Fibroblast of skin of scalp (primary cell): ENCODE measurements at places on chromosomes 16 and 17.

DNA sequence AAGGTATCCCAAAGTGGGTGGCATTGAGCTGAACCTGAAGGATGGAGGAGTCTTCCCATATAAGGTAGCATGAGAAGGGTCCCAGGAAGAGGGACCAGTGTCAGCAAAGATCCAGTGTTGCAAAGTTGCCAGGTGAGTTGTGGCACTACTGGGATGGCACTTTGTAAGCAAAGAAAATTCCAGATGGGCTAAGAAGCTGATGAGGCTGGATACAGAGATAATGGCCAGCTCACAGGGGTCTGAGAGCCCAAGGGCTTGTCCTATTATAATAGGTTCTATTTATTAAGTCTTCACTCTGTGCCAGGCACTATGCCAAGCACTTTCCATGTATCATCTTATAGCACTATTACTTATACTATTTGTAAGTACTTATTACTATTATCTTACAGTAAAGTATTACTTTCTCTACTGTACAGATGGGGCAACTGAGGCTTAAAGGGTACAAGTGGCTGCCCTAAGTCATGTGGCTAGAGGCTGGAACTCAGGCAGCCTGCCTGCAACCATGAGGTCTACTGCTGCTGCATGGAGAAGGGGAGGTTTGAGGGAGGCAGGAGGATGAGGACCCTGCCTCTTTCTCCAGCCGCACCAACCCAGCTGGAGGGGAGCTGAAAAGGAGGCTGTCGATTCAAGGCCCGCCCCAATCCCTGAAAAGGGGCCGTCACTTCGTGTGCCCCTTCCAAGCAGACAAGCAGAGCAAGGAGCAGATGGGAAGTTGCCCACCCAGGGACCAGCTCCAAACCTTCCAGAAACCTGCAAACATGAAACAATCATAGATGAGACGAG is 86.5 kb downstream of the C16orf78 start:
- no peak for DNase-seq

DNA sequence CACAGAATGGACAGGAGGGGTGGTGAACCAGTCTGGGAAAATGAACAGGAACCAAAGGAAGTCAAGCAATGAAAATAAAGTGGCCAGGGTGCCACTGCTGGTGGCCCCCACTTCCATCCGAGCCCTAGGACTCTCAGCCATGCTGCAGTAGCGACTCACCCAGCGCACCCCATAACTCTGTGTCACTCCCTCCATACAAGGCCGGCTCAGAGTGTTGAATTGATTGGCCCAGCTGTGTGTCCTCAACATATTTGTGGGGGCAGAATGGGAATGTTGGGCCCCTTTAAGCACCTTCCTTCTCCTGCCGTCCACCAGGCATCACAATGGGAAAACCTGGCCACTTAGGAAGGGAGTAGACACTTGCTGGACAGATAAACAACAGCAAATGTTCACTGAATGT is 169.0 kb upstream of the SDK2 start:
- DNase-seq: no peak

GRCh38 chr17:56319531-56319930 is 166.3 kb downstream of the ANKFN1 start:
- DNase-seq: peak; percentile 50

DNA sequence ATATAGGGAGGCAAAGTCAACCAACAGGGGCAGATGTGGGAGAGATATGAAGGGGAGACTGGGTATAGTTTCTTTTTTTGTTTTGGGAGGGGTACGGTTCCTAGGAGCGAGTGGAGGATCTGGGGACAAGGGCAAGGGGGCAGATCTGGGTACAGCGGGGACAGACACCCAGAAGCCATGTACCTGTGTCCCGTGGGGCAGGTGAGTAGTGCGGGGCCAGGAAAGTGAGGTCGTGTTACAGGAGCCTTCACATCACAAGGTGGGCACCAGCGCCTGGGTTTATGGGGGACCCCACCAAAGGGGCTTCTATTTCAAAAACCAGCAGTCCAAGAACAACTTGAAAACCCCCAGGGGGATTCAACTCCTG is 11.5 kb downstream of the LITAF start:
- DNase-seq: no peak

- DNase-seq: no peak
These were observed 14.6 kb upstream of the CPPED1 start for GRCh38 chr16:12818326-12818725.

DNA sequence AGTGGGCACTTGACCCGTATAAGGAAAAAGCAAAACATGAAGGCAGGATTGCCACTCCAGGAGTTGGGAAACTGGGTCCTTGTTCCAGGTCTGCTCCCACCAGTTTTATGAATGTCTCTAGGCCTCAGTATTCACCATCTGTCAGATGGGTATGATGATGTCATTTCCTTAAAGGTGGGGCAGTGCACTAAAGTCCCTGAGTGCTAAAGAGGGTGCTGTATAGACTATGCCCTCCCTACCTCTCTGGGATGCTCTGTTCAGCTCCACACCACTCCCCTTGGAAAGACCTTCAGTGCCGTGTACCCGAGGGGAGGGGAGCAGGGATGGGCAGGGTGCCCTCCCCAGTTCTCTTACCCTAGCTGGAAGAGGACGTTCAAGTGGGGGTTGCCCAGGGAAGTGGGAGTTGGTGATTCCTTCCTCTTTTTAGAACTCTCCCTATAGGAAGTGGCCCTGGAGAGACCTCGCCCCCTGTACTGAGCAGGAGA is 2.2 kb downstream of the LASP1 start:
- DNase-seq: no peak

GRCh38 chr16:13995194-13995593 is 75.2 kb downstream of the ERCC4 start:
- no peak for DNase-seq

GRCh38 chr16:18800775-18801144 is 589 bp downstream of the ARL6IP1 start:
- no peak for DNase-seq

- DNase-seq: no peak
These were observed 30.0 kb downstream of the SOX9 start for GRCh38 chr17:72150632-72151460.

DNA sequence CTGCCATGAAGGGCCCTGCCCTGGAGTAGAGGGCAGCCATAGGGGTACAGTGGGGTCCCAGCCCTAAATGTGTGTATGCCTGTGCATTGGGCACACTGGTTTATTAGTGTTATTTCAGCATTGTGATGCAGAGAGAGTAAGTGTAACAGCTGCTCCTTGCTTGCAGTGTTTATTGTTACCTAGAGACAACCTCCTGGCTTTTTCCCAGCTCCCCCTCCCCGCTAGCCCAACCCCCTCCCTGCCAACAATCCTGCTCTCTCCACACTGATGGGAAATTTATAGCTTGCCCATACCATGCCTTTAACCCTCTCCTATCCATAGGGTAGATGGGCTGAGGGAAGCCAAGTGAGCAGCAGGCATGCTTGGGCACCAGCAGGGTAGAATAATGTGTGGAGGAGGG is 51.3 kb downstream of the NEUROD2 start:
- DNase-seq: no peak

DNA sequence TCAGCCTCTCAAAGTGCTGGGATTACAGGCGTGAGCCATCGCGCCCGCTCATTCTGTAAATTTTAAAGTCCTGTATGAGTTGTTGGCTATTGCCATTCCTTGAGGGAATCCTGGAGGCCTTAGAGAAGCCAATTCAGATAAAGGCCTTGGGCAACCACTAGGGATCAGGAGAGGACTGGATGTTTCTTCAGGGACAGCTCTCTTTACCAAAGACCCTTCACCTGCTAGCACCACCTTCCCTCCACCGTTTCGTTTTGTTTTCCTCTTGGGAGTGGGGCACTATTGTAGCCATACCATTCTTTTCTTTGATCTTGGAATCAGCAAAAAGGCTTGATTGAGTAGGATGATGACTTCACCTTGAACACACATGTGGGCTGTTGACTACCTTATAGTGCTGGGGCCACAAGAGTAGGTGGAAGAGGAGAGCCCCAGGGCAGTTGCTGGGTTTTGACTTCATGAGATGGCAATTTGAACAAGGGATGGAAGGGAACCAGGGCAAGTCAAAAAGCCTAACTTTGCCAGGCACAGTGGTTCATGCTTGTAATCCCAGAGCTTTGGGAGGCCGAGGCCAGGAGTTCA is 7.0 kb upstream of the ANKRD40CL start:
- DNase-seq: no peak

GRCh38 chr17:8393470-8394231 is 4.0 kb downstream of the RNF222 start:
- no peak for DNase-seq

- no peak for DNase-seq
These were observed 2.1 kb upstream of the NRN1L start for GRCh38 chr16:67882374-67883145.

GRCh38 chr16:60123392-60124023 is 1389.4 kb upstream of the GOT2 start:
- peak; percentile 12 for DNase-seq

- no peak for DNase-seq
These were observed 51.3 kb downstream of the CCDC42 start for GRCh38 chr17:8693328-8693727.

- DNase-seq: no peak
These were observed 3.5 kb downstream of the GNG13 start for GRCh38 chr16:797120-797420.

DNA sequence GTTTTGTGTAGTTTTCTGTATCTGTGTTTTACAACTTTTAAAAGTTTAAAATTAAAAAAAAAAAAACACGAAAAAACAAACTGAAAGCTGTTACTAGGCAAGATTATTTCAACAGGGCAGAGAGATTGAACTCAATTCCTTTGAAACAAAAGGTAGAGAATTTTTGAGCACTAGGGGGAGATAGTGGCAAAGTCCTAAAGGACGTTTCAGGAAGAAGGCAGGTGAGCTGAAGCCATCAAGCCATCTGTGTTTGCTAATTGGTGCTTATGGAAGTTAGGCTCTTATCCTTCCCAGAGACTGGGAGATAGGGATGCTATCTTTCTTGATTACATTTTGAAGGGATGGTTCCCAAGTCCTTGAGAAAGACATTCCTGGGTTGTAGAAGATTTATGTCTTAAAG is 70.6 kb upstream of the CLEC3A start:
- DNase-seq: no peak

GRCh38 chr17:75006653-75007052 is 5.8 kb upstream of the MRPL58 start:
- DNase-seq: no peak

DNA sequence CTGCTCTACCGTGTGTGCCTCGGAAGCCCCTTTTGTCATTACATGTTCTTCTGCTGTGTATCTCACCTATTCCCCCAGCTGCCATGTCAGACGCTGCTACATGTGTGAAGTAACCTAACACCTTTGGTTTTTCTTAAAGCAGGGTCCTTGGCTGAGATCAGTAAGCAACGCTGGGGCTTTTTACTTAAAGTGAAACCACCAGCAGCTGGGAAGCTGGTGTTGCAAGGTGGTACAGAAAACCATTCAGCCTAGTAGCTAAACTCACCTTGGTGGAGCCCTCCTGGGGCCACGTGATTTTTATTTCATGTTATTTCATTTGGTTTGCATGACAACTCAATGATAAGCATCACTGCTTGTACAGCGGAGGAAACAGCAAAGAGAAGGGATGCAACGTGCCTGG is 62.6 kb downstream of the PLCG2 start:
- DNase-seq: no peak

- DNase-seq: no peak
These were observed 495.4 kb downstream of the TOX3 start for GRCh38 chr16:52051414-52052172.

- peak; percentile 32 for DNase-seq
These were observed 36.6 kb upstream of the IL21R start for GRCh38 chr16:27365142-27366089.

GRCh38 chr16:47634727-47635126 is 173.6 kb downstream of the PHKB start:
- no peak for DNase-seq

DNA sequence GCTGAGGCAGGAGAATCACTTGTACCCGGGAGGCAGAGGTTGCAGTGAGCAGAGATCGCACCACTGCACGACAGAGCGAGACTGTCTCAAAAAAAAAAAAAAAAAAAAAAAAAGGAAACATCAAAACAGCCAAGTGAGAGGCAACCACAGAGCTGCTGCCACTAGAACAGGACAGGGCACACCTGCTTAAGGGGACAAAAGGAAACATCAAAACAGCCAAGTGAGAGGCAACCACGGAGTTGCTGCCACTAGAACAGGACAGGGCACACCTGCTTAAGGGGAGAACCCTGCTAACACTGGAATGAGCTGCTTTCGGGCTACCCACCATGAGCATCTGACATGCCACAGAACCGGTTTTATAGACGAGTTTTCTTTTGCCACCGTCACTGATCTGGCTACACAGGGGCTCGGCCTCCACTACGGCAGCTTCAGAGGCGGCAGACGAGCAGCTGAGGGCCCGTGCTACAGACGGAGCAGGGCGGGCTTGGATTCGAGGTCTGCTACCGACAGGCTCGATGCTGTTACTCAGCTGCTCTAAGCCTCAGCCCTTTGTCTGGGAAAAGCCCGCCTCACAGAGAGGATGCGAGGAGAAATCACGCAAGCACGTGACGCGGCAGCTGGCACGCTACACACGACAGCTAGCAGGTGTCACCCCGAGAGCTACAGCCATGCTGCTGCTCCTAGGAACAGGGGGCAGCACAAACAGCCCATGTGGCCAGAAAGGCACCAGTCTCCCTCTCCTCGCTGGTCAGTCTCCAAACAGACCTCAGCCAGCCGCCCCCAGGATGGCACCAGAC is 2.0 kb downstream of the P4HB start:
- DNase-seq: no peak

DNA sequence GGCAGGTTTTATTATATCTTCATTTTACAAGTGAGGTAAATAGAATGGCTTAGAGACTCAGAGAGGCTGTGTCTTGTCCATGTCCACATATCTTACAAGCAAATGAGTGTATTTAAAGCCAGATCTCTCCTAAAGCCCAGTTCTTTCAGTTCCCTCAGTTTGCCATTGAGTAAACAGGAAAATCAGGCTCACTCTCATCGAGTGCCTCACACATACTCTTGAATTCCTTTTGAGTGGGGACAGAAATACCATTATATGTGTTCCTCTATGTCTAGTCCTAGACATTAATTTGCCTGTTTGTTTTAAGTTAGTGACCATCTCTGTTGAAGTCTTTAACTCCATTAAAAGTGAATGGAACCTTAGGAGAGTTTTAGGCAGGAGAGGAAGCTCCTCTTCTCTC is 40.1 kb downstream of the BPTF start:
- DNase-seq: no peak

- DNase-seq: peak; percentile 67
These were observed at the start of gene DUS1L for GRCh38 chr17:82065638-82066303. TSS of gene DUS1L (minus strand) at chr17:82065804. CDS start at chr17:82065059, 745 bp downstream.

DNA sequence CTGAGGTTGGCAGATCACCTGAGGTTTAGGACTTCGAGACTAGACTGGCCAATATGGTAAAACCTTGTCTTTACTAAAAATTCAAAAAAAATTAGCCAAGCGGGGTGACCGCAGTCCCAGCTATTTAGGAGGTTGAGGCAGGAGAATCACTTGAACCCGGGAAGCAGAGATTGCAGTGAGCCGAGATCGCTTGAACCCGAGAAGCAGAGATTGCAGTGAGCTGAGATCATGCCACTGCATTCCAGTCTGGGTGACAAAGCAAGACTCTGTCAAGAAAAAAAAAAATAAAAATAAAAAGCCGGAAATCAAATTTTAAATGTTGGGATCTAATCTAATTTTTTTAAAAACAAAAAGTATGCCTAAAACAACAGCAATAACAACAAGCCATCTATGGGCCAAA is 56.3 kb downstream of the ABCC1 start:
- DNase-seq: peak; percentile 59
